Activated CD4-positive, alpha-beta T cell treated with anti-CD3 and anti-CD28 coated beads, Interleukin-2, amount 50 U/mL, for 24 hours (primary cell): ENCODE measurements at places on chromosomes 1 and 21.

GRCh38 chr1:172778456-172779455, 119.9 kb downstream of the FASLG start:
- no peak for DNase-seq

DNA sequence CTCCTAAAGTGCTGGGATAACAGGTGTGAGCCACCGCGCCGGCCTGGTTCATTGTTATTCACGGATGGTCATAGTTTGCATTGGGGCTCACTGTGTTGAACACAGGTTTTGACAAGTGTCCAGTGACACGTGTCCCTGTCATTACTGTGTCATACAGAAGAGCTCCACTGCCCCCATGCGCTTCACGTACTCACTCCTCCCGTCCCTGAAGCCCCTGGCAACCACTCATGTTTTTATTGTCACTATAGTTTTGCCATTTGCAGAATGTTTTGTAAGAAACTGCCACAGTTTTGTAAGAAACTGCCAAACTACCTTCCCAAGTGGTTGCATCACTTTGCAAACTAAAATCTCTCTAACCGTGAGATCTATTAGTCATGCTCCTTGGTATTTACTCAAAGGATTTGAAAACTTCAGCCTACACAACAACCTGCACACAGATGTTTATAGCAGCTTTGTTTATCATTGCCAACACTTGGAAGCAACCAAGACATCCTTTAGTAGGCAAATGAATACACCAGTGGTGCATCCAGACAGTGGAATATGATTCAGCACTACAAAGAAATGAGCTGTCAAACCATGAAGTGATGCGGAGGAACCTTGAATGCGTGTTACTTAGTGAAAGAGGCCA, 163.2 kb upstream of the COL6A1 start:
- peak; percentile 13 for DNase-seq

- no peak for DNase-seq
Observed at GRCh38 chr1:228801068-228801467, 65.8 kb downstream of the RHOU start.

DNA sequence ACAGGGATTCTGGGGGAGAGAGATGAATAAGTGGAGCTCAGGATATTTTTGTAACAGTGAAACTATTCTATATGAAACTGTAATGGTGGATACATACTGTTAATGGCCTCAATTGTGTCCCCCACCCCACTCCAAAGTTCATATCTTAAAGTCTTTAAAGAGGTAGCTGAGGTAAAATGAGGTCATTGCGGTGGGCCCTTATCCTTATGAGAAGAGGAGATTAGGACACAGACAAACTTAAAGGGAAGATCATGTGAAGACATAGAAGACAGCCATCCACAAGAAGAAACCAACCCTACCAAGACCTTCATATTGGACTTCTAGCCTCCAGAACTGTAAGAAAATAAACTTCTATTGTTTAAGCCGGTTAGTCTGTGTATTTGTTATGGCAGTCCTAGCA, 9.8 kb downstream of the TXNDC12 start:
- DNase-seq, result no peak

DNA sequence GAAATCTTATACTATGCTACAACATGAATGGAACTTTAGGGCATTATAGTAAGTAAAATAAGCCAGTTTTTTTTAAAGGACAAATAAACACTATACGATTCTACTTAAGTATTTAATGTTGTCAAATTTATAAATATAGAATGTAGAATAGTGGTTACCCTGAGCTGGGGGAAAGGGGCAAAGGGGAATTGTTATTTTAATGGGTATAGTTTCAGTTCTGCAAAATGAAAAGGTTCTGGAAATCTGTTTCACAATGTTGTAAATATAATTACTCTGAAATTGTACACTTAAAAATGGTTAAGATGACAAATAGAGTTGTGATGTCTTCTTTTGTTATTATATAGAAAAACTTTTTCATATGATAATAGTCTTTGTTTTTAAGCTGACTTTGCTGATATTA, 366.3 kb downstream of the MRPL39 start:
- no peak for DNase-seq

GRCh38 chr1:237789619-237790018, 101.1 kb downstream of the ZP4 start:
- DNase-seq, result no peak

GRCh38 chr1:39973503-39974135, 18.7 kb downstream of the MFSD2A start:
- DNase-seq, result peak; percentile 54

GRCh38 chr1:152086760-152087159, 2.1 kb downstream of the TCHHL1 start:
- no peak for DNase-seq
